D721Med (cell line): ENCODE measurements at places on chromosomes 5 and 9.

DNA sequence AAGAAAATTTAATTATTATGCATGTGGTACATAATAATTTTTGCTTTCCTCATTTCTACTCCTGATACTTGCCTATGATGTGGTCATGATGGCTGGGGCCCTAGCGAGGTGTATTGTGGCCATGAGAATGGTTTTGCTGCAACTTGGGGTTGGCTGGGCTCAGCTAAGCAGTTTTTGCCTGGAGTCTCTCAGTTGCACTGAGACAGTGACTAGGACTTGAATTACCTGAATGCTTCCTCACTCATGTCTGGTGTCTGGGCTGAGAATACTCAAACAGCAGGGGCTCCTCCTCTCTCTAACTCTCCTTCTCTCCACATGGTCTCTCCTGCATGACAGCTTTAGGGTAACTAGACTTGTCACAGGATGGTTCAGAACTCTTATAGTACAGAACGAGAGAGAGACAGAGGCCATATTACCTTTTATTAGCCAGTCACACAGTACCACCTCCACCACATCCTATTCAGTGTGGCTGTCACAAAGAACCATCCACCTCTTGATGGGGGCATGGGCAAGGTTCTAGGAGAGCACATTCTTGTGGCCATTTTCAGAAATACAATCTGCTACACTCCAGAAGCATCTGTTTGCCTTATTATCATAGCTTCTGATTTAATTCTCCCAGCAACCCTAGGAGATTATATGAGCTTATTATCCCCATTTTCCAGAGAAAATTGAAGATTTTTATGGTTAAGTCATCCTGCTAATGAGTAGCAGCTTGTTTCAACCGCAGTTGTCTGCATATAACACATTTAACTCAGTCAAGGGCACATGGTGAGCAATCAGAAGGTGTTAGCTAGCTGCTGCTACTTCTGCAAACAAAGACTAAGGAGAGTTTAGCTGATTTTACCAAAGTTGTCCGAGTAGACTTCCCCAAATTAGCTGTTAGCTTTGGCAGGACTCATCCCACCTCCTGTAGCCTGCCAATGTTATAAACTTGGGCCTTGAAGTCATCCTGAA, 245.1 kb downstream of the DOCK8 start:
- DNase-seq, result no peak

DNA sequence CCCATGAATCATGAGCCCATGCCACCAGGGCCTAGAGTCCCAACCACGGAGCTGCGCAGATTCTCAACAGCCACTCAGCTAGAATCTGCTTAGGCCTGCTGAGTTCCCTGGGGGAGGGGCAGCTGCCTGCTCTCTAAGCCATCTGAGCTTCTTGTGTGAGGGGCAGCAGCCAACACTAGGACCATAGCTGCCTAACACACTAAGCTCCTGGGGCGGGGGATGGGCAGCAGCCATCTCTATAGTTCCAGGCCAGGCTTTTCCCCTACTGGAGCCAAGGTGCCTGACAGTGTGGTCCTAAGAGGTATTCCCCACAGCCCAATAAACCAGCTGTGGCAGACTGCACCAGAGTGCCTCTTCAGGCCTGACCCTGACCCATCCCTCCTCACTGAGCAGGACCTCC, 255.9 kb upstream of the ACO1 start:
- DNase-seq, result no peak

- no peak for DNase-seq
These were observed 59.5 kb upstream of the PCA3 start for GRCh38 chr9:76704593-76705204.

- DNase-seq, result no peak
These were observed 17.2 kb upstream of the SLC25A51 start for GRCh38 chr9:37921168-37921510.

DNA sequence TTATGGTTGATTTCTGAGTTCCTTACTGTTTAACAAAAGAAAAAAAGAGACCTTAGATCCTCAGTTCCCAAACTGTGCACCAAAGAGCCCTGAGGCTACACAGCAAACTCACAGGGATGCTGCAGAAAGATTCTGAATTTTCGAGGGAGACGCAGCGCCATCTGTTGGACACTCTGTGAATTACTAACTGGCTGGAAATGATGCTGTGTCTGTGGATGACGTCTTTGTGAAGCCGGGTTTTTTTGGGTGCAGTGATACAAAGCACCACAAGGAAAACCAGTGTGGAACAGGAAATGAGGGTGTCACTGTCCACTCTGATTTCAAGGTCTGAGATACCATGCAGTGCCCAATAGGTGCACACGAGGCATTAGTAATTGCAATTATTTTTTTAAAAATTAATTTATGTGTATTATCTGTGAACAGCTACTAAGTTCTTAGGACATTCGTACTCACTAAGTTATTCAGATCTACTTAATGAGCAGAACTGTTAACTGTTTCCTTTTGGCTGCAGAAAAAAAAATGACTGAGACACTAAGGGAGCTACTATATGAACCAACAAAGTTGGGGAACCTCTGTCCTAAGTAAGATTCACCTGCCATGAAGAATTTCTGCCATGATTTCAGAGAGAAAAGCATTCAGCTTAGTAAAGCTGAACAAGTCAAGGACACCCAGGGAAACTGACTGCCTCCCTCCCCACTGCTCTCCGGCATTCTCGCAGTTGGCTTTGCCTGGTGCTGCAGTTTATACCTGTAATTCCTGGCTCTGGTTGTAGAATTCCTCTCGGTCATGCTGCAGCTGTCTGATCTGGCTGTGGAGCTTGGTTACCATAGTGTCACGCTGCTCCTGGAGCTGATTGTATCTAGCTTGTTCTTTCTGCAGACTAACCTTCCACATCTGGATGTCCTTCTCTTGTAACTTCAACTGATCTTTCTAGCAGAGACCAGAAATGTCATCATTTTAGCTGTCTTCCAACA, 23.4 kb downstream of the SPACA9 start:
- DNase-seq, result peak; percentile 42

GRCh38 chr5:31692561-31693221, 53.8 kb downstream of the PDZD2 start:
- no peak for DNase-seq

DNA sequence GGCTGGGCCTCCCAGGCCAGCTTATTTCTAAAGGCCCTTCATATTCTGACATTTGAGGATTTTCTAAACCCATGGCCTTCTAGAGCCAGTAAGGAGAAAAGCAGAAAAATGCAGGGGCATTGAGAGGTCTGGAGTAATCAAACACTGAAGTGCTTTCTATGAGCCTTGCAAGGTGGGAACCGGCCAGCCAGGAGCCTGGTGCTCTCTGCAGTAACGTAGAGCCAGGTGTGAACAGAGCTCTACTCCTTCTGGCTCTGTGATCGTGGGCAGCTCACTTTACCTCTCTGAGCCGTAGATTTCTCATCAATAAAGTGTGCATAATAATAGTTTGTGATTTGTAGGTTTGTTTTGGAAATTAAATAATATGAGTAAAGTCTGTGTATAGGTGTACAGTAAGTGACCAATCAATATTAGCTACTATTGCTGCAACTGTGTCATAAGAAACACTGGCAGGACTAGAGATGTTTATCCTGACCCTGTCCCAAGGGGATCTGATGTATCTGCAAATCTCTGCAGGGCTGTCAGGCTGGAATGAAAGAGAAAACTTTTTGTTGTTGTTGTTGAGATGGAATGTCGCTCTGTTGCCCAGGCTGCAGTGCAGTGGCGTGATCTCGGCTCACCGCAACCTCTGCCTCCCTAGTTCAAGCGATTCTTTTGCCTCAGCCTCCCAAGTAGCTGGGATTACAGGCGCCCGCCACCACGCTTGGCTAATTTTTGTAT, 2.7 kb downstream of the SYNPO start:
- DNase-seq, result no peak

DNA sequence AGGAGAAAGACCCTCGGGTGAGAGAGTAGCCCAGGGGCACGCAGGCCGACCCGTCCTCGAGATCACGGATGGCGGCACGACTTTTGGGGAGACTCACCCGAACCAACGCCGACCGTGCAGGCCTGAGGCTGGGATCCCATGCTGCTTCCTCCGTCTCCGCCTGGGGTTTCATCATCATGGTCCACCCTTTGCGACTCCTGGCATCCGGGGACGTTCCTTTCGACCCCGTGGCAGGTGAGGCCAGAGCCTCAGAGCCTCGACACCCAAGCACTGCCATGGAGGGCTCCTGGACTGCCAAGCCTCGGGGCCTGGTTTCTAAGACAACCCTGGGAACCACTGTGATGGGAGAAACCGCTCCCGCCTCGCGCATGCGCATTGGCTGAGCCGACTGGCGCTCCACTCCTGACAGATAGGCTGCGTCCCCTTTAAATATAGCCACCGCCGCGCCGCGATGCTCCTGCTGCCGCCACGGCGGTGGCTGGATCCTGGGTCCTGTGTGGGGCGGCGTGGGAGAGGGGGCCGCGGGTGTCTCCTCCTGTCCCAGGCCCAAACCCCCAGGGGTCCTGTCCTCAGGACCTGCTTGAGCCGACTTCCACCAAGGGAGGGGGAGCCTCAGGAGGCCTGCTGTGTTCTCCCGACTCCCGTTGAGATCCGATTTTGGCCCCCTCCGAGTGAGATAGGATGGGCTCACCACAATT, 481.6 kb downstream of the SPATA31A7 start:
- no peak for DNase-seq

DNA sequence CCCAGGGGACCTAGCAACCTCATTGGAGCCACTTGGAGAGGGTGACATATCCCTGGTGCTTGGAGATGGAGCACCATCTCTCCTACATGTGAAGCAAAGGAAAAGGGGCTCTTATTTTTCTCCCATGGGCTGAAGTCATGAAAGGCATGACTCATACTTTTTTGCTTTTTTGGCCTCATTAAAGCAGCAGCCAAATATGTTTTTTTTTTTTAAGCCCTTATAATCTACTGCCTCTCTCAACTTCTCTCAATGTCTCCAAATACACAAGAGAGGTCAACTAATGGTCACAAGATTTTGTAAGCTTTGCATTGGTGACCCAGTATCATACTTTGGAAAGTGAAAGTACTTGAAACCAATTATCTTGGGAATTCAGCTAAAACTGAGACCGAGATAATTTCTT, 1.6 kb upstream of the CFAP90 start:
- DNase-seq, result no peak
